ENCODE measurements at places on chromosomes 12 and 14.

DNA sequence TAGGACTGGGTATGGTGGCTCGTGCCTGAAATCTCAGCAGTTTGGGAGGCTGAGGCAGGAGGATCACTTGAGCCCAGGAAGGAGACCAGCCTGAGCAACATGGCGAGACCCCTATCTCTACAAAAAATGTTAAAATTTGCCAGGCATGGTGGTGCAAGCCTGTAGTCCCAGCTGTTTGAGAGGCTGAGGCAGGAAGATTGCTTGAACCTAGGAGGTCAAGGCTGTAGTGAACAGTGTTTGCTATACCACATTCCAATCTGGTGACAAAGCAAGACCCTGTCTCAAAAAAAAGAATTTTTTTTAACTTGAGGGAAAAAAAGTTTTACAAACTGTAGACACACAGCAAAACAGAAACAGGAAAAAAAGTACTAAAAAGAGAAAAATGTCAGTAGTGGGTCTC is 2.3 kb upstream of the MAP3K9 start:
- DNase-seq: no peak

- DNase-seq: no peak
Observed at GRCh38 chr14:64580467-64580866, 30.7 kb downstream of the PPP1R36 start.

- no peak for DNase-seq
Observed at GRCh38 chr12:126708492-126708896, 1558.5 kb upstream of the TMEM132C start.

GRCh38 chr14:61470961-61471293 is 149.5 kb downstream of the PRKCH start:
- DNase-seq: no peak

DNA sequence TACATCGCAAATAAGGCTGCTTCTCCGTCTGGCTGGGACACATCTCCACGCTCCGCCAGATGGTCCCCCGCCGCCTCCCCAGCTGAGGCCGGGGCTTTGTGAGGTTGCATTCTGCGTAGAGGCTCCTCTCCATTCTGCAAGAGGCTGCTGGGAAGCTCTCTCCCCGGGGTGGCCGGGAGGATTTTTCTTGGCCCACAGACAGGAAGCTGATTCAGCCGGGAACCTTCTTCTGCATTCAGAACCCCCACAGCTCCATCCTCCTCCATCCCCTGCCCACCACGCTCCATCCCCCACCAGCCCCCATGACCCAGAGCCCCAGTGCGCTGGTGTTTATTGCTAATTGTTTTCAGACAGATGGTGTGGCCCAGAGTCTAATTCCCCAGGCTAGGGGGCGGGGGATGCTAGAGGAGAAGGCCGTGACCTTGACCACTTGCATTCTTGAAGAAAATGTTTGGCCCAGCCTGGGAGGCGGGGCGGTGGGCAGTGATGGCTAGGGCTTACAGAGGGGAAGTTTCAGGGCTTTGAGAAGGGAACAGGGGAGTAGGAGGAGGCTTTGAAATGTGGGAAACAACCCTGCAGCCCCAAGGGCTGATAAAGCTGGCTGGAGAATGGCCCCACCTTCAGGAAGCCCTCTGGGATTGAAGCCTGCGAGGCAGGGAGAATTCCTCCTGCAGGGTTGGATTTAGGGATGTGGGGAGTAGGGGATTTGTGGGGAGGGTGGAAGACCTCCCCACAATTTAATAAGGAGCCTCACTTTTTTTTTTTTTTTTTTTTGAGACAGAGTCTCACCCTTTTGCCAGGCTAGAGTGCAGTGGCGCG is 88.5 kb upstream of the NCOR2 start:
- DNase-seq: peak; percentile 84

DNA sequence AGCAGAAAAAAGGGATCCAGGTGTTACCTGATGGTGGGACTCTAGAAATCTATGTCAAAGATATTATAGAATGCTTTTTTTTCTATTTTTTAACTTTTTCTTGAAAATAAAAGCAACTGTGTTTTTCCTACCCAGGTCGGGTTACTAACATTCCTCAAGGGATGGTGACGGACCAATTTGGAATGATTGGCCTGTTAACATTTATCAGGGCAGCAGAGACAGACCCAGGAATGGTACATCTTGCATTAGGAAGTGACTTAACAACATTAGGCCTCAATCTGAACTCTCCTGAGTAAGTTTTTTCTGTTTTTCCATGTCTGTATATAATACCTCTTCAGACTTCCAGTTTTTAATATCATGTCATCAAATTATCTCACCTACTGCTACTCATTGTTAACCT is 27.6 kb upstream of the KCNMB4 start:
- no peak for DNase-seq

DNA sequence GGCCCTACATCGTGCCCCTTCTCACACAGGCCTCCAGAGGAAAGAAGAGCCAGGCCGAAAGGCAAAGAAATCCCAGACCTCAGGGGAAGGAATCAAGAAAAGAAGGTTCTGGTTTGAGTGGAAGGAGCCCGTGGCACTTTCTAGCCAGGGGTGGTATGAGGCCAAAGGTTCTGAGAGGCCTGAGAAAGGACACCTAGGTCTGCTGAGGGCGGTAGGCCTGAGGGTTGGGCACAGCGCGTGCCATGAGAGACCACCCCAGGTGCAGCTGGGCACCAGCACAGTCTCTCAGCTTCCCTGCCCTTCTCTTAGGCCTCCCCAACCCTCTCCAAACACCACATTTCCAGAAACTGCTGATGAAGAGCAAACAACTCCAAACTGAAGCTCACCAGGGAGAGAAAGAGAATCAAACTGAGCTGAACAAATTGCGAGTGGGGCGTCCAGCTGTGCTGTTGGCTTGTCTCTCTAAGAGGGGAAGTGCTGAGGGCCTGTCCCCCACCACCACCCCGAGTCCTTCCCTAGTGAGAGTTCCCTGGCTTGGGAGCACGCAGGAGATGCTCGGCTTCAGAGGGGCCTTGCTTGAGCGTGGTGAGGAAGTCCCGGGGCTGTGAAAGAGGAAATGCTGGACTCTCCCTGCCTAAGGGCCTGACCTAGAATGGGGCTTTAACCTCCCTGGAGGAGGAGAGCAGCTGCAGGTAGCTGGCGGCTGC is 184.8 kb downstream of the ZFP36L1 start:
- DNase-seq: no peak

- DNase-seq: no peak
Observed at GRCh38 chr12:45121224-45121623, 70.3 kb upstream of the DBX2 start.

- DNase-seq: no peak
Observed at GRCh38 chr12:38282886-38283285, 33.7 kb upstream of the ALG10B start.
